ENCODE measurements at places on chromosomes 4 and X.

- DNase-seq, result no peak
These were observed 424.1 kb downstream of the PRR32 start for GRCh38 chrX:127243654-127244053.

DNA sequence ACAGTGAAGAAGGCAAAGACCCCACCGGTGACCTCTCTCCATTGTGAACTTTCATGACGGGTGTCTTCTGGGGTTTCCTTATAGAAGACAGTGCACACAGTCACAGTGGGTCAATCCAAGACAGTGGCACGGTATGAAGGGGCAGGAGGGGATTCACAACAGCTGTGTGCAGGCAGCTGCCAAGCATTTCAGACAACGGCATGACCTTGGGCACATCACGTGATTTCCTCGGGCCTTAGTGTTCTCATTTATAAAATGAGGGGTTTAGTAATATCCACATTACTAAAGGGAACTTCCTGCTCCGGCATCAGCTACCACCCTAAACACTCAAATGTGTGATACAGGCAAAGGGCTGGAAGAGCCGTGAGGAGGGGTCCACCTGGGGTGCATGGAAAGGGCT, 42.9 kb downstream of the RBM47 start:
- no peak for DNase-seq

GRCh38 chr4:133668061-133668851, 519.2 kb downstream of the PCDH10 start:
- DNase-seq, result no peak

- DNase-seq, result no peak
These were observed 76.1 kb downstream of the MANBA start for GRCh38 chr4:102684610-102685052.

- DNase-seq, result no peak
These were observed 60.9 kb upstream of the IBSP start for GRCh38 chr4:87738483-87738882.

DNA sequence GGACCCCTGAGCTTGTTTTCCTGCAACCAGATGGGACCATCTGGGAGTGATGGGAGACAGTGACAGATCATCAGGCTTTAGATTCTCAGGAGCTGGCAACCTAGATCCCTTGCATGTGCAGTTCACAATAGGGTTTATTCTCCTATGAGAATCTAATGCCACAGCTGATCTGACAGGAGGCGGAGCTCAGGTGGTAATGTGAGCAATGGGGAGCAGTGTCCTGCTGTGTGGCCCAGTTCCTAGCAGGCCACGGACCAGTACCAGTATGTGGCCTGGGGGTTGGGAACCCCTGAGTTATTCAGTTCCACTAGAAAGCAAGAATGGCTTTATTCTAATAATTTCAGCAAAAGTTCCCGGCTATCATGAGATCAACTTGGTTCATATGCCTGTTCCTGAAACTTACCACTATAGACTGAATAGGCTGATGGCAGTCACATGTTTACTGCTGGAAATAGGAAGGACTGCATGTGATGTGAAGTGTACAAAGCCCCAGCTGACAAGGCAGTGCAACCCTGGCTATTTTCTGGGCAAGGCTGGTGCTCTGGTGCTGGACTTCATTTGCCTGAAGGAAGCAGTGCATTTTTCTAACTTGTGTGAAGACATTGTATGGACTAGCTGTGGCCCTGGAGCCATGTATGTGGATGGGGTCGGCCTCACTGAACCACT, 107.2 kb downstream of the SPRY1 start:
- no peak for DNase-seq

GRCh38 chr4:161178310-161178709, 985.5 kb downstream of the FSTL5 start:
- DNase-seq, result no peak

GRCh38 chrX:11967986-11968869, 170.0 kb upstream of the FRMPD4 start:
- DNase-seq, result no peak

GRCh38 chr4:85500110-85500867, 25.3 kb downstream of the ARHGAP24 start:
- DNase-seq, result no peak

DNA sequence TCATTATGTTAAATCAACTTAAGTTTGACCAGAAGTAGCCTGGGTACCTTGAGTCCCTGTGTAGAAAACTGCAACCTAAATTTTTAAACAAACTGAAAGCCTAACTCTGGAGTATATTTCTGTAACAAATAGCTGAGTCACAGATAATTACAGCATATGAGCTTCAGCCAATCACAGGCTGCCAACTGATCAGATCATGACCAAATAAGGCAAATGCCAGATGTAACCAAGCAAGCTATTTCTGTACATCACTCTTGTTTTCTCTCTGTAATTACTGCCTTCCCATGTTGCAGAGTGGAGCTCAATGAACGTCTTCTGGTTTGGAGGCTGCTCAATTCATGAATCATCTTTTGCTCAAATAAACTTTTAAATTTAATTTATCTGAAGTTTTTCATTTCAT, 980.9 kb upstream of the DIAPH2 start:
- DNase-seq, result no peak

GRCh38 chrX:32280921-32281320, 930.4 kb downstream of the DMD start:
- no peak for DNase-seq

DNA sequence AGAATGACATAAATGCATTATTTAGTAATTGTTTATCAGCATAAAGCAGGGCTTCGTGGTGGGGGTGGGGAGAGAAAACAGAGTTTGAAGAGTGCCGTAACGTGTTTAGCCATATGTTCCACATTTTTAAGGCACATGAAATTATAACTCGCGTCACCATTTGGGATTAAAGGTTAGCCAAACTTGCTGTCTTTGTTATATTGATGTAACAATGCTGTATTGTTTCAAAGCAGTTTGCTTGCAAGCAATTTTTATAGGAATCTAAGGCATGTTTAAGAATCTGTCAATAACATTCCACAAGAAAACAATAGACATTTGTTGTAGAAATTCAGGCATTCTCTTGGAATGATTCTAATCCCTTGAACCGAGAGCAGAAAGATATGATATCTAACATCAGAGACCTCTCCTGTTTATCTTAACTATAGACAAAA, 78.3 kb downstream of the CLDN22 start:
- DNase-seq, result no peak

DNA sequence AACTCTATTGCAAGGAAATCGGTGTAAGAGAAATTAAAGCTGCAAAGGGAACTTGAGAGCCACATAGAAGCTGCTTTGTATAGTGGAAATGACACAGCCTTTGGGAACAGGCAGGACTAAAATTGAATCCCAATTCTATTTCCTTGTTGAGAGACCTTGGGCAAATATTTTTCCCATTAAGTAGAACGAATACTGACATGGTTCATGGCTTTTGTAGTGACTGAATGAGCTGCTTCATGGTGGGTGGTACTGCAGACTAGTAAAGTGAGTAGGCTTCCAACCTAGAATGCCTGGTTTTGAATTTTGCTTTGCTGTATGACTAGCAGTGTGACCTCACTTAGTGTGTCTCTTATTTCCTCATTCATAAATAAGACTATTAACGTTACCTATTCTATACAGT, 182.2 kb upstream of the KCNIP4 start:
- DNase-seq, result no peak

DNA sequence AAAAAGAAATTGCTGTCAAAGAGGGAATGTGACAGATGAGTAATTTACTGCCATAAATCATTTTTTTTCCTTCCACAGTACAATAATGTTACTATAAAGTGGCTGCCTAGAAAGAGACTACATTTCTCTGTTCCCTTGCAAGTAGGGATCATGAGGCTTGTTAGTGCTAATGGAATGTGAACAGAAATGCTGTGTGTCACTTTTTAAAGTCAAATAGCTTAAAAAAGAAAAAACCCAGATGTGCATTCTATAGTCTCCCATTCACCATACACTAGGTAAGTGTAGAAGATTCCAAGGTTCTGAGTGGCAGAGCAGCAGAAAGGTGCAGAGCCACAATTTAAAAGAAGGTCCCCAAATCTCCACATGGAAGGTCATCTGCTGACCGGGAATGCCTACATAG, 328.4 kb downstream of the CAMK2D start:
- no peak for DNase-seq

- DNase-seq, result no peak
These were observed 29.8 kb downstream of the PIGG start for GRCh38 chr4:528835-529234.

DNA sequence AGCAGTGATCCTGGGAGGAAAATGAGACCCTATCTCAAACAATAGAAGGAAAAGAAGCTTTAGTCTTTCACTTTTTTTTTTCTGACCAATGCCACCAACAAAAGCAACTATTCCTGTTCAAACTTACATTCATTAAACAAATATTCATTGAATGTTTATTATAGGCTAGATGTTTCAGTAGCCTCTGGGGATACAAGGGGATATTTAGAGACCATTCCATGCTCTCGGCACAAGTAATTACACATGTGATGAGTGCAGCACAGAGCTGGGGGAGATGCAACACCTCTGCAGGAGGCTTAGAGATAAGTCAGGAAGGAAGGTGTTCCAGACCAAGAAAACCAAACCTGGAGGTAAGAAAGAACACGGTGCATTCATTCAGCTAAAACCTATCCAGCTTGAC, 68.3 kb downstream of the PALLD start:
- DNase-seq, result no peak

- no peak for DNase-seq
These were observed 108.3 kb downstream of the QRFPR start for GRCh38 chr4:121272526-121272925.

- no peak for DNase-seq
These were observed 2.1 kb downstream of the GAB3 start for GRCh38 chrX:154748712-154749339.

- no peak for DNase-seq
These were observed 348.4 kb downstream of the FBXO8 start for GRCh38 chr4:173934933-173935620.

- no peak for DNase-seq
These were observed 26.8 kb downstream of the CRMP1 start for GRCh38 chr4:5865896-5866599.

DNA sequence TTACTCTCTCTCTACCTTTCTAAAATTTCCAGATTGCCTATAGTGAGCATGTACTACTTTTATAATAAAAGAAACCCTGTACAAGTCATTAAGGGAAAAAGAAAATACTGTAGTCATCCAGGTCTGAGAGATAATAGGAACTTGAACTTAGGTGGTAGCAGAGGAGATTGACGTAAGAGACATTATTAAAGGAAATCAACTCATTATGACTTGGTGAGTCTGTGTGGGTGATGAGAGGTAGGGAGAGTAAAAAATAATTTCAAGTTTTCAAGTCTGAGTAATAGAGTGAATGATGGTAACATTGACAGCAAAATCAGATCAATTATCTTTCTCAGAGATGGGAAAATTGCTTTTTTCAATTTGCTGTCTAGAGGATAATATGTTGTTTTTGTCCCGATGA, 44.0 kb upstream of the ZCCHC12 start:
- DNase-seq, result no peak

DNA sequence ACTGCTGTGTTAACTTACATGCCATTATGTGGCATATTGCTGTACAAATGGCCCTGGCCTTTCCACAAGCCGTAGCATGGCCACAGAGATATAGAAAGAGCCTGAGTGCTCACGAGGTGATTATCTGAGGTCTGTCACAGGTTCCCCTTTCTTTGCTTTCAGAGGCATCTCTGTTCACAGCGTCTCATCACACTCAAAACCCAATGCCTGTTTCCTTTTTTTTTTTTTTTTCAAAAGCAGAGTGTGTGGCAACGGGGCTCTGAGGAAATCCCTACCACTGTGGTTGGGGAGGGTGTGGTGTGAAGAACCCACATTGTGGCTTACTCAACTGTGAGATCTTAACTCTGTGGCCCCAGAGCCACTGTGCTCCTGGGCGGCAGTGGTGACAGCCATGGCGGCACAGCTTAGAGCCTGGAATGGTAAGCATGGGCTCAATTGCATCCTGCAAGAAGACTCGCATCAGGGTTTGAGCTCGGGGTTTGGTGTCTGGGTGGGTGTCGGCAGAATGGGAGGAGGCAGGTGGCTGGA, 30.8 kb downstream of the RTL5 start:
- DNase-seq, result peak; percentile 61

DNA sequence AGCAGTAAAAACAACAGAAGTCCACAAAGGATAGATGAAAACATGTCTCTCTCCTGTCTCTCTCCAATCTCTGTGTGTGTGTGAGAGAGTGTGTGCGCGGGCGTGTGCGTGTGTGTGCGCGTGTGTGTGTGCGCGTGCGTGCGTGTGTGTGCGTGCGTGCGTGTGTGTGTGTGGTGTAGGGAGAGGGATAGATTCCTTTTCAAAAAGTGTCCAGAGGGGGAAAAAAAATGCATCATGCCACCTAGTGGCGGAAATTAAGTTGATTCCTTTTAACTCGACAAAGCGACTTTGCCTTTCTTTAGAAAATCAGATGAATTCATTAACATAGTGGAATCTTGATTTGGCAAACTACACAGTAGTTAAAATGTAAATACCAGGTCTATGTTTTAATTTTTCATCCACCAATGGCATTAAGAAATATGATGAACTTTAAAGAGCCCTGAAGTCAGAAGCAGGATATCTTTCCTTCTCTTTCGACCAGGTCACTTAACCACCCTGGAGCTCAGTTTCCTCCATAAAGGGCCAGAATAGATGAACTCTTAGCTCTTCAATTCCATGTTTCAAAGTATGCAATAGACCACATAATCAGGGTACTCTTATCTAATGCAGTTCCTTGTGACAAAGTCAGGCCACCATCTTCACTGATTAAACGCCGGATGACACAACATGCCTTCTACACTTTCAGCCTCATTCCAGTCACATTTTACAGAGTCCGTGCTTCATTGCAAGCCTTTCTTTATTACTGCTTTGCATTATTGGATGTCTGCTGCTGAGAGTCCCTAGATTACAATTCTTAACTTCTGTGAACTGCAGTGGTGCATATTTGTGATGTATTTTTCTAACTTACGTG, 162.8 kb downstream of the FBXO8 start:
- DNase-seq, result no peak

- no peak for DNase-seq
These were observed 207.9 kb downstream of the HS6ST2 start for GRCh38 chrX:132750331-132751062.

DNA sequence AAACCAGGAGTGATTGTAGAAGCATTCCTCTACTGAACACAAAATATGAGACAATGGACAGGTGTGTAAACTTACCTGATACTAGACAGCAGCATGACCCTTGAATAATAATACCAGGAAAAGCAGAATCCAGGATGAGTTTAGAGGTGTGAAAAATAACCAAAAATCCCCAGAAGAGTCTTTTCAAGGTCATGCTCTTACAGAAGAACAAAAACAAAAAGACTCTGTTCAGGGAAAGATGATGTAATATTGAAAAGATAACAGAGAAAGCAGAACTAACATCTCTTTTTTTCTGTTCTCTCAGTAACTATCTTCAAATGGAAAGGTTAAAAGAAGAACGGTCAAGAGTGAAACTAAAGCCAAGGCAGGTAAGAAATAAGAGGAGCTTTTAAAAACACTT, 14.0 kb upstream of the ARHGAP10 start:
- DNase-seq, result no peak

- no peak for DNase-seq
These were observed 324.4 kb downstream of the UNC5C start for GRCh38 chr4:95224402-95224801.

Measured in stimulated activated naive CD4-positive, alpha-beta T cell treated with Interleukin-2 at 50 U/mL for 16 hours (primary cell).